Fibroblast of villous mesenchyme (primary cell): ENCODE measurements at places on chromosomes 2 and 18. TPM values are rescaled to one million over a fixed set of nuclear protein-coding genes. Genes with fewer than 3 reads are reported as not detected.

The CYTIP gene
- total RNA-seq: under 0.01 and 0.43 TPM in 2 replicates

The QPCT gene
- 27.1 and 47.5 TPM in 2 replicates for total RNA-seq

The EFR3B gene
- under 0.01 TPM in 2 replicates for total RNA-seq

The DQX1 gene
- total RNA-seq: not detected in 2 replicates

The HOXD8 gene
- 11.9 and 15.5 TPM in 2 replicates for total RNA-seq

The PLA2R1 gene
- 8.4 and 13.0 TPM in 2 replicates for total RNA-seq

The EN1 gene
- under 0.01 TPM in 1 of 2 replicates, not detected in the other for total RNA-seq

The UBXN2A gene
- total RNA-seq: 9.3 and 18.1 TPM in 2 replicates

The ZSCAN30 gene
- total RNA-seq: 17.4 and 21.6 TPM in 2 replicates

The NOL4 gene
- total RNA-seq: not detected in 2 replicates

The ACKR3 gene
- total RNA-seq: 0.64 TPM in 1 of 2 replicates, not detected in the other

The SIGLEC15 gene
- total RNA-seq: 0.43 and 0.97 TPM in 2 replicates

The PLB1 gene
- 0.32 and 3.0 TPM in 2 replicates for total RNA-seq

The B3GNT2 gene
- total RNA-seq: 19.0 and 26.3 TPM in 2 replicates

The MFSD6 gene
- 7.1 and 14.7 TPM in 2 replicates for total RNA-seq

The RAB27B gene
- total RNA-seq: 3.9 and 6.5 TPM in 2 replicates

The POTEJ gene
- total RNA-seq: not detected in 2 replicates

The PROC gene
- total RNA-seq: not detected in 2 replicates

The AQP12B gene
- not detected in 2 replicates for total RNA-seq

The MARCHF4 gene
- 5.2 and 10.8 TPM in 2 replicates for total RNA-seq

The VWA3B gene
- total RNA-seq: not detected in 2 replicates

The ACOXL gene
- total RNA-seq: not detected in 2 replicates

The EML6 gene
- total RNA-seq: 0.32 and 1.3 TPM in 2 replicates

The NTSR2 gene
- total RNA-seq: not detected in 2 replicates

The ST3GAL5 gene
- 25.8 and 27.6 TPM in 2 replicates for total RNA-seq

The SRD5A2 gene
- total RNA-seq: under 0.01 TPM in 1 of 2 replicates, not detected in the other

The PRADC1 gene
- 14.2 and 18.1 TPM in 2 replicates for total RNA-seq

The IKZF2 gene
- 4.2 and 15.1 TPM in 2 replicates for total RNA-seq

The CYP1B1 gene
- 6.5 and 9.3 TPM in 2 replicates for total RNA-seq

The NT5C1B gene
- not detected in 2 replicates for total RNA-seq

The HOXD13 gene
- 0.43 TPM in 1 of 2 replicates, not detected in the other for total RNA-seq

The RIT2 gene
- total RNA-seq: not detected in 2 replicates

The DNAJC5G gene
- total RNA-seq: not detected in 2 replicates

The IL1RN gene
- not detected in 2 replicates for total RNA-seq

The ATP5MC3 gene
- total RNA-seq: 136 and 157 TPM in 2 replicates
